ENCODE measurements at places on chromosomes 5 and 9. TPM values are rescaled to one million over a fixed set of nuclear protein-coding genes. Genes with fewer than 3 reads are reported as not detected.

DNA sequence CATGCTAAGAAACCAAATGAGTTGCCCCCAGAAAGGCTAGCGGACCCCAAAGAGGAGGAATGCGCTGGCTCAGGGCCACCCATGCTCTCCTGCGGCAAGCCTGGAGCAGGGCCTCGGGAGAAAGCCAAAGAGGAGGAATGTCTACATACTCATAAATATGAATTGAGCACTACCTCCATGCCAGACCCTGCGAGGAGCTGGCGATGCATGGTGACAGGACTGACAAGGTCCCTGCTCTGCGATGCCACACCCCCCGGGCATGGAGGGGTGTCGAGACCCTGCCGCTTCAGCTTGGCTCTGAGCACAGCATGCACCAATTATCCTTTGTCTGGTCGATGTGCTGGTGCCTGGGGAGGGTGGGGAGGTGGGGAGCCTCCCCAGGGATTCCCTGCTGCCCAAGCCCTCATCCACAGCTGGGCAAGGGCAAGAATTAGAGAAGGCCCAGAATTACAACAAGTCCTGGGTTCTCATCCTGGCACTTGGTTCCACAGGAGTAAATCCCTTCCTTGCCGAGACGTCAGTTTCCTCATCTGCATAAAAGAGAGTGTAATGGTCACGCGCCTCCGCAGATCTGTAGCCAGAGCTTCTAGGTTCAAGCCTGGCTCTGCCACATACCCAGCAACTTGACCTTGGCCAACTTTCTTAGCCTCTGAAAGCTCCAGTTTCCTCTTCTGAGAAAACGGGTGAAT is 74.4 kb downstream of the FAM114A2 start:
- DNase-seq = no peak

Gene YTHDC2
- total RNA-seq = 69.1 TPM

Gene PCDHGA2
- total RNA-seq = 5.7 TPM

Gene NUP155
- total RNA-seq = 66.0 TPM

Gene SLC6A3
- not detected for total RNA-seq

Gene DOCK2
- 19.1 TPM for total RNA-seq

- DNase-seq = no peak
These were observed 111.9 kb downstream of the FBN2 start for GRCh38 chr5:128426090-128426534.

GRCh38 chr9:133375116-133375723 is 640 bp downstream of the SURF4 start:
- no peak for DNase-seq

- DNase-seq = no peak
These were observed 60.3 kb downstream of the UBAP2 start for GRCh38 chr9:33988219-33988890.

DNA sequence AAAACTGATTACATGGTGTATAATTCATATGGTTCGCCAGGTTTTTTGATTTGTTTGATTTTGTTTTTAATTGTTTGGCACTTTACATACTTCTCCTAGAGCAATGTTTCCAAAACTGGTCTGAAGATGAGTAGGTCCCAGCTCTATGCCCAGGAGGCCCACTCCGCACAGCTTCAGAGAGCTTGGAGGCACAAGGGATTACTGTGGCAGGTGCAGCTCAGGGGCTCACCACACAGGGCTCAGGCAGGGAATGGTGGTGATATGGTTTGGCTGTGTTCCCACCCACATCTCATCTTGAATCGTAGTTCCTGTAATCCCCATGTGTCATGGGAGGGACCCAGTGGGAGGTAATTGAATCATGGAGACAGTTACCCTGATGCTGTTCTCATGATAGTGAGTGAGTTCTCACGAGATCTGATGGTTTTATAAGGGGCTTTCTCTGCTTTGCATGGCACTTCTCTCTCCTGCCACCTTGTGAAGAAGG is 296.6 kb downstream of the MED10 start:
- DNase-seq = no peak

Gene NMUR2
- not detected for total RNA-seq

Gene DDX31
- 11.9 TPM for total RNA-seq
